ENCODE measurements at places on chromosomes 7 and 10.

DNA sequence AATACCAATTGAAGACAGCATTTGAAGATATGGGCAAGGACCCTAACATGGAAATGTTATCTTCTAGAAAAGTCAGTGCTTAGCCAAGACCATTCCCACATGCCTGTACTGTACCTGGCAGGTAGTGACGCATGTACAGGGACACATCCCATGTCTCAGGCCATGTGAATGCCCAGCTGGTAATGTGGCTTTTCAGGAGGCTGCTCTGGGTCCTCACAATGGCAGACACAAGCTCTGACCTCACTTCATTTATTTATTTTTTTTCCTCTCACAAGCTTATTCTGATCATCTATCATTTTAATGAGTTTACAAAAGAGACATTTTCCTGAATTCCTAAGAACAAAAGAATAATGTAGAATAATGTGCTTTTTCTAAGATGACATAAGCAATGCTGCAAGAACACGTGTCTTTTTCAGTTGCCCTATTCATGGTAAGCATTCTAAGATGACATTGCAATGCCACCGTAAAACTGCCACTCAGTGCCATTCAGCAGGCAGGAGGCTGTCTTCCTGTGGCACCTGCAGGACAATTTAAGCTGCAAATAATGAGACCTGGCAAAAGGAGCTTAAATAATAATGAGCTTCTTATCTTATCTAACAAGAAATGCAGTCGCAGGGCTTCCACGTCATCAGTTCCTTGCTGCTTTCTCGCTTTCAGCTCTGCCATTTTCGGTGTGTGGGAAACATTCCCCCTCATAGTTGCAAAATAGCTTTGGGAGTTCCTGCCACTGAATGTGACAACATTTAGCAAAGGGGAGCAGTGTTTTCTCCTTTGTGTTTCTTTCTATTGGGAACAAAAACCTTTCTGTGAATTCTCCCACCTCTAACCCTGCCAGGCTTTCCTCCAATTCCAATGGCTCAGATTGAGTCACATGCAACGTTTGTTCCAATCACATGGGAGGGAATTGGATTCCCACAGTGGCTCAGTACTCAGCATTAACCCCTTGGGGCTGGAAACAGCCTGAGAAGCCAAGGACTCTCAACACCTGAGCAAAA, 113.0 kb downstream of the SEC23IP start:
- DNase-seq: no peak

DNA sequence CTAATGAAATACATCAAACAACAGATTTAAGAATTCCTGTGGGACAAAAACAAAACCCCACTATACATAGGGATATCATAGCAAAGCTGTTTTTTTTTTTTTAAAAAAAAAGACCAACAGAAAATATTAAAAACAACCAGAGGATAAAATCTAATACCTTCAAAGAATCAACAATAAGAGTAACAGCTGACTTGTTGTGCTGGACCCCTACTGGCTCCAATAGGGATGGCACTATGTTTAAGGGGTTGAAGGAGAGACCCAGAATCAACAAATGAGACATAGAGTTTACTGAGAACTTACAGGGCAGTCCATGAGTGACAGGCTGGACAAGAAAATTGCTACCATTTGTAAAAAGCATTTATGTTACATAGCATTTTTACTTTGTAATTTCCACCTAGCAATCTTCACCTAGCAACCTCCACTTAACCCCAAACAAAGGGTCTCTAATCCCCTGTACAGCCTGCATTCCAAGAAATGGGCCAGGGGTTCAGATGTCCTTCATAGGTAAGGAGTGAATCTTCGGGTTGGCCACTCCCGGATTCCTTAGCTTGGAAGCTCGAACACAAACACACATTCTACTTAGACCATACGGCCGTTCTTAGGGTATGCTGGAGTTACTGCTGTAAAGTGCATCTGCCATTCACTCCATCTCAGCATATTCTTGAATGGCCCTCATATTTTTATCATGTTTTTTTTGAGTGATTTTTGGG, 25.8 kb downstream of the ASZ1 start:
- DNase-seq: no peak

DNA sequence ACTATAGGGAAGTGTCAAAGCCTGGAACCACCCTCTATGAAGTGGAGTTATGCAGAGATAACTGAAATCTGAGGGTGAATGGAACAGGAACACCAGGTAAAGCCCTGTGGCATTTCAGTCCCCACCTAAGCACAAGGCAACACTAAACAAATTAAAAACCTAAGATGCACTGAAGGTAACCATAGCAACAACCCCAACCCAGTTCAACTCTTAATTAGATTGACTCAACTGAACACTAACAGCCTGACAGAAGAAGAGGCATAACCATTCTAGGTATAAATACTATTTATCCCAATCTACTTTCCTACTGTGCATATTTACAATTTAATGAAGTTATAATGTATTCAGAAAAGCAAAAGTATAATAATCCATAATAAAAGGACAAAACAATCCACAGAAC, 9.2 kb upstream of the GIMAP5 start:
- DNase-seq: no peak

- DNase-seq: no peak
Measured at GRCh38 chr7:85940798-85941197, 702.9 kb upstream of the GRM3 start.

DNA sequence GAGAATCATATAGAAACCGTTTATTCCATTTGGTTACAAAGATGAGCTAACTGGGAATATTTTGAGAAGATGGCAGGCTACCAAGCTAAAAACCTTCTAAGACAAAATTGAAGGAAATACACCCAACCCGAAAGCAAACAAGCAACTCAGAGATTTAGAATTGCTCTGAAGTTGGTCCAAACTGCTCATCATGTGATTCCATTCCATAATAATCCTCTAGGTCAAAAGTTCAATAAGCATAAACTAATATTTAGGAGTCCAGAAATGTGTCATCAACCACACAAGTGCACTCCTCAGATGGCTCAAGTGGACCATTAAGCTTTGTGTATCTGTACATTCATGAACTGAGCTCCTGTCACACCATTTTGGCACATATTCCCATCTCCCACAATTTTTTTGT, 28.7 kb downstream of the DGKI start:
- no peak for DNase-seq
